ENCODE measurements at places on chromosomes 7 and 10.

DNA sequence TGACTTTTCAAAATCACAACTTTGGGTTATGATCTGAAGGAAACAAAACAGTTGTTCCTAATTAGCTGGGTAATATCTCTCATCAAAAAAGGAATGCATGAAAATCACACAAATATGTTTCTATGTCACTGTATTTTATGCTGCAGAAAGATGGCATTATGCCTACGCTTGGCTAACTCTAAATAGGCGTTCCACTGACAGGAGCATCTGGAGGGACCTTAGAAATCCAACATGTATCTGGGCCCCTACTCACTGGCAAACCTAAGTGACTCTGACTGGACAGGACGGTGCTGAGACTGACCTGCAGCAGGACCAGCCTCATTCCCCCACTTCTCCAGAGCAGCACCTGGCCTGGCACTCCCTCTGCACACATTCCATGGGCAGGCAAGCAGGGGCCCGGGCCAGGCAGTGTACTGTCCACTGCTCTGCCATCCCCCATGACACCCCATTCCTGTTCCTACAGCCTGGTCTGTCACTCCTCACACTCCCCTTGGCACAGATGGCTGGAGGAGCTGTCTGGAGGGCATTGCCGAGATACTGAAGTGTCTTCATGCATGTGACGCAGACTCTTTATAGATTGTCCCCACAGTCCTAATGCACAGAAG lies 2.6 kb upstream of the MYL7 start:
- no peak for DNase-seq

- no peak for DNase-seq
Measured at GRCh38 chr10:93999401-93999851, 5.7 kb downstream of the PLCE1 start.

DNA sequence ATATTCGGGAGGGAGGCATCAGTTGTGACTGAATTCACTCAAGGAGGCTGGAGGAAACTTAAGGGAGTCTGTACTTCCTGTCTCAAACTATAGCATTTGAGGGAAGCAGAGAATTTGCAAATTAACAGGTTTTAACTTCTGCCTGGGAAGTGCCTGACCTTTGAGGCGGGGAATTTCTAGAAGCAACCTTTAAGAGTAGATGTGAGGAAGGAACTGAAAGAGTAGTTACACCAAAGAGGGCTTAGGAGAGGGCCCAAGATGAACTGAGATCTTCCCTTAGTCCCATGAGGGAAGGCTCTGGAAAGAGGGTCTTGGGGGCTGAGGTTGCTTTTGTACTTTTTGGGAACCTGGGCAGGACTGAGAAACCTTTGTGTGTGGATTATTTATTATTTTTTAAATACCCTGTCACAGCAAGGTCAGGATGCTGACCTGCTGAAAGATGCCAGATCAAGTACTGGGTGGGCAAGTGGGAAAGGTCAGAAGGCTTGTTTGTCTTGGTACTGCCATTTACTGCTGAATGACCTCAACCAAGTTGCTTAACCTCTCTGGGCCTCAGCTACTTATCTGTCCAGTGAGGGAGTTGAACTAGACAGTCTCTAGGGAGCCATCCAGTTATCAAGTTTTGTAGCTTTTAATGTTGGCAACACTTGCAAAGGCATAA lies 2.4 kb downstream of the GPR158 start:
- no peak for DNase-seq

DNA sequence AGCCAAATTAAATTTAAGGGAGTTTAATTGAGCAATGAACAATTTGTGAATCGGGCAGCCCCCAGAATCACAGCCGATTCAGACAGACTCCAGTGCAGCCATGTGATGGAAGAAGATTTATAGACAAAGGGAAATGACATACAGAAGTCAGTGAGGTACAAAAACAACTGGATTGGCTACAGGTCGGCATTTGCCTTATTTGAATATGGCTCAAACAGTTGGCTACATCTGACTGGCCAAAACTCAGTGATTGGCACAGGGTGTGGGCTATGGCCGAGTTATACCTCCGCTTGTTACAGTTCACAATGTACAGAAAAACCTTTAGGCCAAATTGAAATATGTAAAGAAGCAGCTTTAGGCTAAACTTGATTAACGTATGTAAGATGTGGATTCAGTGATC lies 30.8 kb upstream of the EIF4H start:
- no peak for DNase-seq

DNA sequence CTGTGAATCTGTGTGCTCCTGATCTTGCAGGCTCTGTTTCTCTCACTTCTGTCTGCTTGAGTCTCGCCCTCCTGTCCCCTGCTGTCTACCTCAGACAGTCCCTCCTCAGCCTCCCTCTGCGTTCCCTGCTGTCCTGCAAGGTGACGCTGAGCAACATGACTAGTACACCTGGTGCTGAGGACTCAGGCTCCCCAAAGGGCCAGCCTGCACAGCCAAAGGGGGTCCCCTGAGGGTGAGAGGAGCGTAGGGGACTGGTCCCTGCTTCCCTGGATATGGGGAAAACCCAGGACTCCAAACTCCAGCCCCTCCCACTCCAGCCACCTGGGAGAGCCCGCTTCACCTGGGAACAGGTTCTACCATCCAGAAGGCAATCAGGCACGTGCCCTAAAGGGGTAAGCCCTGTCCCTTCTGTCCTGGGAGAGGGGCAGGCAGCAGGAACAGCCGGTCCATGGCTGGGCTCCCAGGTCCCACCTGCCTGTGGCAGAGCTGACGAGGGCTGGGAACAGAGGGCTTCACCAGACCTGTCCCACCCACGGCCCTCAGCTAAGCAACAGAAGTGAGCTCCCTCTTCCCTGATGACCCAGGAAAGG lies 156.5 kb downstream of the UBE2H start:
- DNase-seq, result no peak

GRCh38 chr10:114923551-114923950 lies 14.4 kb upstream of the TRUB1 start:
- DNase-seq, result no peak

DNA sequence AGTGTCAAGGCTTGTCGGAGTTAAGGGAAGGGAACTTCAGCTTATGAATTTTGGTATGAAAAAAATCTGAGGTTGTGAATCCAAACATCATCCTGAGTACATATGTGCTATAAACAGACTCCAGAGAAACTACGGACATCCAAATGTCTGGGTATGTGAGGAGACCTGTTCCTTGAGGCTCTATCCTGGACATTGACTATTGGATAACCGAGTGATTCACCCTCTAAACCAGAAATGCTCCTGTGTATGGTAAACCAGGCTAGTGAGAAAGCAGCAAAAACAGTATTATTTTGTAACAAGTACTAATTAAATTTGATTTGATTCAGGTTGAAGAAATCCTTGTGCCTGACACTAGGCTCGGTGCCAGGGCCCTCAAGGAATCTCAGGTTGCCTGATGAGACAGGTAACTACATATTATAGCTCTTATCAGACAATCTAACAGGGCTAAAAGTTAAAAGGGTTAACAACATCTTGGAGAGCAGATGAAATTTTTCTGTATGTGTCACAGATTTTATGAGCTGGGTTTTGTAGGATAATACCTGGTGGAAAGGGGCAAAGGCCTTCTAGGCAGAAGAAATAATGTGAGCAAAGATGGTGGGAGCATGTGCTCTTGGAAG lies 10.4 kb upstream of the STOX1 start:
- DNase-seq, result no peak
